Progenitor cell of endocrine pancreas (in vitro differentiated cells): ENCODE measurements at places on chromosomes 5 and 9.

GRCh38 chr5:112862085-112862484 is 998 bp downstream of the SRP19 start:
- no peak for DNase-seq

DNA sequence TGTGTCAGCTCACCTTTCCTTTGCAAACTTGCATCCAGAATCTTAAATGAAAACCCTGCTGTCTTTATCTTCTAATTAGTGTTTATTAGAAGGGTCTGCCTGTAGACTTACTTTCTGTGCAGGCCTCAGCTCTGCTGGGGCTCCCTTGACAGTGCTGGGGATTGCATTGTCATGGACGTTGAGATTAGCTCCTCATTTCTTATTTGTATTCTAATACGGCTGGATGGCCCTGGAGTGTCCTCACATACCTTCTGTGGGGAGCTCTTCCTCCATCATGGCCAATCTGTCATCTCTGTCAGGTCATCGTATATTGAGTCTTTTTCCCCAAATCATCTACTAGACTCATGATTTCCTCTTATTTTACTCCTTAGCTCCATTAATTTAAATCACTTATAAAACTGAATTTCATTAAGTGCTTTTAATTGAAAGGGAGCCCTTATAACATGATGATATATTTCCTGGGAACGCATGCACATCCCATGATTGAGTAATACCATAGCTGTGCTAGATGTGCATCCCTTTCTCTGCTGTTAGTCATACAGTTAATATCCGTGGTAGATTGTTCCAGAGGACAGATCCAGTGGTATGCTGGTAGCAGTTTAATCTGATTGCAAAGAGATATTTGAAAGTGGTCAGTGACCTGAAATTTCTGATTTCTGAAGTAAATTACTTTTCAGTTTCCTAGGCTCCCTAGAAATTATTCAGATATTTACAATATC is 61.6 kb downstream of the ICE1 start:
- DNase-seq: no peak

GRCh38 chr9:124442826-124443225 is 7.4 kb upstream of the ADGRD2 start:
- DNase-seq: no peak

- DNase-seq: no peak
These were observed 62.2 kb downstream of the SNX18 start for GRCh38 chr5:54579591-54580295.

DNA sequence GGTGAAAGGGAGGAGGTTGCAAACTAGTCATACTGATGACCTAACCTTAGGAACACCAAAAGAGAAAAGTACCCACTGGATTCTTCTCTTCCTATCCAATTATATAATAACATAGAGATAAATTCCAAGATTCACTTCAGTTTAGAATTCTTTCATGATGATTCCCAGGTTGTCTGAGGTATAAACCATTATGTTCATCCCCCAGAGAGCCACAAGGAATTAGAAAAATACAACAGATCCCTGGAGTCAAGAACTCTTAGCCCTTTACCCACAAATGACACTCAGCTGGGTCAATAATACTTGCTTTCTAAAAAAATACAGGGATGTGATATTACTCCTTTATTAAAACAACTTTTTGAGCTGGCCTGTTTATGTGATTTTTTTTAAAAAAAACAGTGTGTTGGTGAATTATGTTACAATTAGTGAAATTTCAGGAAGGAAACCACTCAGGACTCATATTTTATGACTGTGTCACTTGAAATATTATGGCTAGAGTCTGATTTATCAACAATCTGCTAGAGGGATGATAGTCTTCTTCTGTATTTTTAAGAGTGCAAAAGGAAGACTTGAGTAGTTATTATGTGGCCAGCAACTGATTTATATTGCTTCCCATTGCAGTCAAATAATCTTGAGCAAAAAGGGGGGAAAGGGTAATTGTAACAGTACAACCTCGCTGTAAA is 338.2 kb downstream of the NFIB start:
- no peak for DNase-seq

- no peak for DNase-seq
These were observed 47.1 kb downstream of the SPIN1 start for GRCh38 chr9:88435336-88435735.

GRCh38 chr5:116517488-116517887 is 57.1 kb downstream of the SEMA6A start:
- DNase-seq: no peak

DNA sequence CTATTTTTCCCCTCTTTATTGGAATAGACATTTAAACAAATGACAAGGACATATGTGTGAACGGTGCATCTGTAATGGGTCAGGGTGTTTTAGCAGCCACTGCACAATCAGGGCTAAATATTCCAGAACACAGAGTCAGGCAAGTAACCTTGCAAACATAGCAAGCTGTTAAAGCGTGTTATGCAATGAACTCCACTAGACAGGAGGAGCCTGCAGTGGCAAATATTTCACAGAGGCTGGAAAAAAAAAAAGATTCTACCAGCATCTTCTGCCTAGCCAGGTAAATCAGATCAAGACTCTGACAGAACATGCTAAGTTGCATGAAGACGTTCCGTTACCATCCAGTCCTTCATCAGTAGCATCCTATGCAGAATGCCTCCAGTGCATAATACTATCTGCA is 171.8 kb downstream of the SEMA5A start:
- no peak for DNase-seq

GRCh38 chr5:94197970-94198369 is 420.4 kb downstream of the KIAA0825 start:
- DNase-seq: no peak

- DNase-seq: no peak
These were observed 432.8 kb downstream of the IRX1 start for GRCh38 chr5:4028384-4028783.

DNA sequence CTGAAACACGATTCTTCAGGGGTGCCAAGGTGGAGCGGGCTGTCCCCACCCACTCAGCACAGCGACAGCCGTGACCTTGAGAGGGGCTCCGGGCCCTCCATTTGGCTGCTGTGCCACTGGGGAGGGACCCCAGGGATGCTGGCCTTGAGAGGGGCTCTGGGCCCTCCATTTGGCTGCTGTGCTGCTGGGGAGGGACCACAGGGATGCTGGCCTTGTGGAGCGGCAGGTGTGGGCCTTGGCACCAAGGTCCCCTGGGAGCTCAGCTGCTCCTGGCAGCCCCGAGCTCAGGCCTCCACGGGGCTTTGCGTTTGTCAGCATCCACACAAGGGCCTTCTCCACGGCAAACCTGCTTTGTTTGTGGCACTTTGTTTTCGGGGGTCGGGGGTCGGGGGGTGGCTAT is 137.6 kb upstream of the LPCAT1 start:
- DNase-seq: no peak

GRCh38 chr5:390623-391491 is 52.1 kb upstream of the EXOC3 start:
- DNase-seq: peak; percentile 3

DNA sequence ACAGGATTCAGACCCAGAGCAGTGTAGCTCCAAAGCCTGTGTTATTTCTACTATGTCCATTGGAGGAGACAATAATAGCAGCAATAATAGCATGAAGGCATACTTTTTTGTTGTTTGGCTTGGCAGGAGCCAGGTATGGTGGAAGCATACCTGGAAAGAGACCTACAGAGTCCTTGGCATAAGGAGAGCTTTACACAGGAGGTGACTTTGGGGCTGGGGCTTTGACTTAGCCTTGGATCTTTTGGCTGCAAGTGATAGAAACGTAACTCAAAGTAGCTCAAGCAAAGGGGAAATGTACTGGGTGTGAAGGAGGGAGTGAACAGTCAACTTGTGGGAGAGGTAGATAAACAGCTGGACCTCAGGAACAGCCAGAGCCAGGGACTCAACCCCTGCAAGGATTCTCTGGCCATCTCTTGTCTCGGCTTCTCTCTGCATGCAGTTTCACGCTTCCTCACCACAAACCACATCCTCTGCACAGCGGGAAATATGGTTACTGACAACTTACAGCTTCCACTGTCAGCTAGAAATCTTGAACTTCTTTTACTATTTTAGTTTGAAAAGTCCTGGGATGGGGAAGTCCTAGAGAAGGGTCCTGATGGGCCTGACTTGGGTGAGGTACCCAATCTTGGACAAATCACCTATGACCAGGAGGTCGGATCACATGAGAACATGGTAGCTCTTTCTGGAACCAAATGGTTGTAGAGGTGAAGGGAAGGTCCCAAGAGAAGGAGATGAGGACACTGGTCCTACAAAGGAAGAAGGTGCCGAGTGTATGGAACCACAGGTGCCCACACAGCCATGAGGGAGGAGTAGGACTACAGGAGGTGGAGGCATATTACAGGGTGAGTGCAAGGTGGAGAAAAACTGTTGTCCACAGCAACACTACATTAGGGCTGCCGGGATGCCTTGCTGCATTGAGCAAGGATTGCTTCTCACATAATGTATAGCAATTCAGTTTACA is 47.0 kb upstream of the TGFBR1 start:
- DNase-seq: no peak

GRCh38 chr5:15703901-15704300 is 203.9 kb downstream of the FBXL7 start:
- no peak for DNase-seq

DNA sequence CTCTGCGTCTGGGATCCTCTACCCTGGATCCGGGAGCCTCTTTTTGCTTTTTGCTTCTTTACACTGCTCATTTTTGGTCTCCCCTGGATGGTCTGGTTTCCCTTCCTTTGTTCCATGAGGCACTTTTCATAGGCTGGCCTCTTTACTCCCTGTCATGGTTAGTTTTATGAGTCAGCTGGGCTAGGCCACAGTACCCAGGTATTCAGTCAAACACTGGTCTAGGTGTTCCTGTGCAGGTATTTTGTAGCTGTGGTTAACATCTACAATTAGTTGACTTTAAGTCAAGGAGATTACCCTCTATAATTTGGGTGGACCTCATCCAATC is 17.5 kb downstream of the ANKRD33B start:
- DNase-seq: no peak

DNA sequence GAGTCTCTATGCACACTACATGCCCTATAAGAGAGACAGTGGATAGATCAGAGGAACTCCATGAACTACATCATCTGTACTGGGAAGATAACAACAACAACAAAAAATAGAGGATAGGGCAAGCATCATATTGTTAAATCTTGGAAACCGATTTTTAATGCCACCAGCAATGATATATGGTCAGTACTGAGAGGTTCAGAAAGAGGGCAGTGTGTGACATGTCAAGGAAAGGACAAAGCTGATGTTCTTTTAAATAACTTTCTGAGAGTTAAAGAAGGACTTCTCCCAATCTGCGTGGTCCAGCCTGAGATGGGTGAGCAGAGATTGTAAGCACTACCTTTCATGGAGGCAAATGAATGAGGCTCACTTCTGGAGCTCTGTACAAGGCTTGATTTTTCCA is 62.0 kb upstream of the PHF24 start:
- DNase-seq: no peak

DNA sequence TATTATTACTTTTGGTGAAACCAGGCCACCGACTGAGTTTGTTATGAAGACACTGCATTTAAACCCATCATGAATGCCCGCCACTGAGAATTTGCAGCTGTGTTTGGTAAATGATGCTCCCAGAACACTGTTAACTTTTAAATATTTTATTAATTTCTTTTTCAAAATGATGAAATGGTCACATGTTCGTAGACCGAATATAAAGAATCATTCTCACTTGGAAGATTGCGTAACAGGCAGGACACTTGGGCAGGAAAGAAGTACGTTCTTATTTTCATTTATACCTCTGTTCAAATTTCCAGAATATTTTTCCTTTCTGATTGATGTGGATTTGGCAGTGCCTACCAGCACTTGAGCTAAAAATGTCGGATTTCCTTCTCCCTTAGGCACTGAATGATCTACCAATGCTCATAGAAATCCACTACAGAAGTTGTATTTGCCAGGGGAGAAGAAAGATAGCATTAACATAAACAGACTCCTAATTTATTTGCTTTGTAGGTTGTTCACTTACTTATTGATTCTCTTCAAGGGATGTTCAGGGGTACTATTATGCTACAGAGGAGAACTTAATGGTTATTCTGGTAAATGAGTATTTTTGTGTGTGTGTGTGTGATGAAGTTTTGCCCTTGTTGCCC is 13.8 kb downstream of the CYFIP2 start:
- no peak for DNase-seq

- no peak for DNase-seq
These were observed 14.5 kb downstream of the STKLD1 start for GRCh38 chr9:133390713-133391112.

GRCh38 chr5:98927242-98927988 is 1.4 kb downstream of the CHD1 start:
- no peak for DNase-seq

DNA sequence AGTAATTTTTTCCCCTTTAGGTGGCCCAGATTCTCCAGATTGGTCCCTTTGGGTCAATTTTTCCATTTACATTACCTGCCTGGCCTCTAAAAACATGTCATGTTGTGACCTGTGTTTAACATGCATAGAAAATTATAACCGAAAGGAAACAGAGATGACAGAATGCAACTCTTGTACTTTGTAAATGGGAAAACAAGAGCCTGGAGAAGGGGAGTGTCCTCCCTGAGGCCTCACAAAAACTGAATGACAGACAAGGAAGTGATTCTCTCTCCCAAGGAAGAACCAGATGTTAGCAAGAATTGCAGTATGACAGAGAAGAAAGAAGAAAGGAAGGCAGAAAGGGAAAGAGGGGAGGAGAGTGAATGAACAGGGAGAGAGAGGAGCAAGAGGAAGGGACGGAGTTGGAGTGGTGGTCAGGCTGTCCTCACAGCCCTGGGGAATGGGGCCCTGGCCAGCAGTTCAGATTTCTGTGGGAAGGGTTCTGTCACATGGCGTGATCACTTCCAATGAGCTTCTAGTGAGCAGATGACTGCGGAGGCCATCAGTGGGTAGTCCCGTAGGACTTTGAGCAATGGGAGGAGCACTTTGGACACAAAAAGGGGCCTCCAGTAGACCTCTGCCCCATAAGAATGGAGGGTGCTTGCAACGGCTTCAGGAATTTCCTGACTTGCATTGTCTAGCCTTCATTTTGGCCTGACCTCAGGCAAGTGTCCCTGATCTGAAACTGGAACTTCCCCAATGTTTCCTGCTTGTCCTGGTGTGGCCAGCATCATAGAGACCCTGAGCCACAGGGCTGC is 31.6 kb downstream of the ABLIM3 start:
- no peak for DNase-seq

DNA sequence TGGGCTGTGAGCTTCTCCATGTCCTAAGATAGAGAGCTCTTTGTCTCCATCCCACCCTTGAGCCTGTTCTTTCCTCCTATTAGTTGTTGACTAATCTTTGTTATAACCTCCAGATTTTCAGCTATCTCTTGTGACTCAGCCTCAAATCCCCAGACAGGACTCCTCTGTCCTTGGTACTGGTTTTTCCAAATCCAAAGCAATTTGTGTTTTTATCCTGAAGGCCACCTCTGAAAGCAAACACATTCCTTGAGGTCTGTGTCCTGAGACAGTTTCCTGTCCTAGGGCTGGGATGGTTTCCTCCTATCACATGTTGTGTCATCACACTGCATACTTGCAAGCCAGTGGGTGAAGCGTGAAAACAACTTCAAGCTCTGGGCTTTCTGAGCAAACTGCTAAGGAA is 8.5 kb downstream of the TNC start:
- no peak for DNase-seq

GRCh38 chr5:116524051-116524904 is 50.3 kb downstream of the SEMA6A start:
- no peak for DNase-seq
